ENCODE measurements at places on chromosomes 11 and 22. TPM values are rescaled to one million over a fixed set of nuclear protein-coding genes. Genes with fewer than 3 reads are reported as not detected.

TNNI2 gene
- not detected for total RNA-seq

MUC5AC gene
- total RNA-seq = not detected

TRAPPC4 gene
- total RNA-seq = 52.0 TPM

PNPLA3 gene
- total RNA-seq = 6.4 TPM

KRTAP5-7 gene
- total RNA-seq = 0.07 TPM

MS4A7 gene
- total RNA-seq = not detected

MAJIN gene
- not detected for total RNA-seq

MIAT gene
- total RNA-seq = 0.66 TPM

DLG2 gene
- total RNA-seq = 1.1 TPM

Measured in thoracic aorta endothelial cell (primary cell).